T-helper 2 cell treated with Interferon-gamma antibody and Interleukin-4, amounts not matched to agents 100 ng/mL and 5 ng/mL, for 36 hours (primary cell): ENCODE measurements at places on chromosomes 16 and 17. TPM values are rescaled to one million over a fixed set of nuclear protein-coding genes. Genes with fewer than 3 reads are reported as not detected.

RNF112 gene
- 0.20 and 0.27 TPM in 2 replicates for total RNA-seq

ALOXE3 gene
- not detected in 2 replicates for total RNA-seq

TRPV3 gene
- total RNA-seq: 0.27 and 0.41 TPM in 2 replicates

STH gene
- total RNA-seq: not detected in 2 replicates

GP1BA gene
- not detected in 2 replicates for total RNA-seq

HAS3 gene
- total RNA-seq: 0.86 and 1.1 TPM in 2 replicates

ENPP7 gene
- not detected in 2 replicates for total RNA-seq
